ENCODE measurements at places on chromosomes 3 and 15.

DNA sequence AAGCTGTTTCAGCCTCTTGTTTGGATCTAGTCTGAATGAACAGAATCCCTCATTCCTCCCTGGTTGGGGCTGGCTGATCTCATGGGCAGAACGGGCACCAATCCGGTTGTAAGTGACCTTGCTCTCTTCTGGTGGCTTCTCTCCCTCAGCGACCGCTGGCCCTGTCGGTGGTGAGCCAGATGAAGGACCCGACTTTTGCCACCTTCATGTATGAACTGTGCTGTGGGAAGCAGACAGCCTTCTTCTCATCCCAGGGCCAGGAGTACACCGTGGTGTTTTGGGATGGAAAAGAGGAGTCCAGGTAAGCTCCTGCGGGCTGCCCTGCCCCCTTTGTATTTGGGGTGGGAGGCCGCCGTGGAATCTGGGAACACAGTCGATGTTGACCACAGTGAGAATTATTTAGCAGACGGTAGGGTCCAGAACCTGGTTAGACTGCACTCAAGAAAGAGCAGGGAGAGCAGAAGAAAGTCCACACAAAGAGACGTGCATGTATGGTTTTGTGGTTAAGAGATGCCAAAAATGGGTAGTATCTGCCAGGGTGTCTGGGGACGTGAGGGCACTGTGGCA, 138.8 kb downstream of the LRRK1 start:
- no peaks in the 10 kb centered on the region for H3K36me3 ChIP-seq
- no peaks in the 10 kb centered on the region for H3K4me1 ChIP-seq
- DNase-seq: no peak
- H3K27me3 ChIP-seq: no peaks in the 10 kb centered on the region
- no peak overlapping the region for H3K27ac ChIP-seq
- H3K4me3 ChIP-seq: no peak overlapping the region

DNA sequence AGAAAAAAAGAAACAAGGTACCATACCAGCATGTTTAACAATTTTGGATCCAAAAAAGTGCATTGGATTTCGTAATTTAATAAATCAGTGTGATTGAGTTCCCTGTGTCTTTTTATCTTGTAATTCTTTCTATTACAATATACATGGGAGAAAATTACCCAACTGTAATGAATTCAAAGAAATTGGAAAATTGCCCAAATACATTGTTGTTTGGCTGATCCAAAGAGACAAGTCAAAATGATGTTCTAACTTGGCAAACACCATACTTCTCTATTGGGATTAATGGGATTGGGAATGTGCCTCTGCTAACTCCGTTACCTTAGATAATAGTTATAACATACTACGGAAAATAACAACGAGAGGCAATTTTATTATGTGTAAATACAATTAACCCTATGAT, 1097.1 kb downstream of the ROBO1 start:
- peaks cover 22% of the 10 kb centered on the region for H3K4me1 ChIP-seq
- no peak for DNase-seq
- no peaks in the 10 kb centered on the region for H3K36me3 ChIP-seq
- no peak overlapping the region for H3K27ac ChIP-seq

DNA sequence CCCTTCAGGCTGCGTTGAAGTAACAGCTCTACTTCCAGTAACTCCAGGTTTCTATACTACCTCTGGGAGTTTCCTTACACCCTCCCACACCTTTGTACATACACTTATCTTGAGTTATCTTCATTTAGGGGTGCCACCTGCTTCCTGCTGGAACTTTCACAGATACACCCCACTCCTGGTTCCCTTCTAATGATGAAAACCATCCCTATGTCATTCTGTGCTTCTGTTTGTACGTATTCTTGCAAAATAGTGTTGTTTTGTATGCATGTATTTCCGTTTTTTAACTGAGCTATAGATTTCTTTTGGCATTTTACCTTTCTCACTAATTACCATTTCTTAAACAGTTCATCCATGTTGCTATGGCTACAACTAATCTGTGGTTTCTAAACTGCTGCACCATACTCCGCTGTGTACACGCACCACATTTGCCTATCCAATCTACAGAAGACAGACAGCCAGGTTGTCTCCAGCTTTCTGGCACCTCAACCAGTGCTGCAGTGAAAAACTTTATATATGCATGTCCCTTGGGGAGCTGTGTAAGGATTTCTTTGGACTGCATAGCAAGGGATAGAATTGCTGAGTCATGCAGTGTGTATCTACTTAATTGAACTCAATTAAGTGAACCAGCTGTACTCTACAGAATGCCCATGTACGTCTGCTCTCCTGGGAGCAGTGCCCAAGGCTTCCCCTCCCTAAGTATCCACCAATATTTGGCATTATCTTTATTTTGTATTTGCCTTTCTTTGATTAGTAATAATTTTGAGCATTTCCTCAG, 61.4 kb upstream of the ST8SIA2 start:
- no peaks in the 10 kb centered on the region for H3K4me1 ChIP-seq
- H3K4me3 ChIP-seq: no peak overlapping the region
- no peaks in the 10 kb centered on the region for H3K36me3 ChIP-seq
- DNase-seq: no peak
- H3K27ac ChIP-seq: no peak overlapping the region

DNA sequence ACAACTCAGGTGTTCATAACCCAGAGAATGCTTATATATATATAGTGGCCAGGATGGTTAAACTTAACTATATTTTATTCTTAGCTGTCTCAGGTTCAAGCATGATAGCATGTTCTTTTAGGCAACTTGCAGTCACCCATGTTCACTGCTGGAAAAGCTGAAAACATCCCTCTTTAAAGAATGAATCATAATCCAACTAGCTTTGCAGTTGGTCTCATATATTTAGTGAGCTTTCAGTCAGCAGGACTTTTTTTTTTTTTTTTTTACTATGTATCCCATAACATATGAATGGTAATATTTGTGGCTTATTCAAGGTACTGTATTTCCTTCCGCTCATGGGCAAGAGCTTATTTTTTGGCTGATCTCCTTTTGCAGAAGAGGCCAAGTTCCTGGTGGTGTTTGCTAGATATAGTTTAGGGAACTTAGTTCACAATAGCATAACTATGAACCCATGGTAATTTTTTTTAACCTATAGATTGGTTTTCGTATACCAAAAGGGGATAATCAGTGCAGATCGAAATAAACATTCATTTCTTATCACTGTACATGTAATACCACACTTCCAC, 77.6 kb downstream of the CMSS1 start:
- H3K27me3 ChIP-seq: no peaks in the 10 kb centered on the region
- peak overlapping the region; percentile 87 for H3K27ac ChIP-seq
- H3K4me1 ChIP-seq: peaks cover 28% of the 10 kb centered on the region
- H3K36me3 ChIP-seq: no peaks in the 10 kb centered on the region
- no peak overlapping the region for H3K4me3 ChIP-seq

- H3K4me3 ChIP-seq: no peak overlapping the region
- 0 out of 2 replicates have a peak, but pooled peaks cover 5% of the 10 kb centered on the region for H3K36me3 ChIP-seq
- H3K4me1 ChIP-seq: peaks cover 41% of the 10 kb centered on the region
- peak; percentile 87 for DNase-seq
Measured at GRCh38 chr3:49671291-49672288, 2.6 kb upstream of the APEH start.

DNA sequence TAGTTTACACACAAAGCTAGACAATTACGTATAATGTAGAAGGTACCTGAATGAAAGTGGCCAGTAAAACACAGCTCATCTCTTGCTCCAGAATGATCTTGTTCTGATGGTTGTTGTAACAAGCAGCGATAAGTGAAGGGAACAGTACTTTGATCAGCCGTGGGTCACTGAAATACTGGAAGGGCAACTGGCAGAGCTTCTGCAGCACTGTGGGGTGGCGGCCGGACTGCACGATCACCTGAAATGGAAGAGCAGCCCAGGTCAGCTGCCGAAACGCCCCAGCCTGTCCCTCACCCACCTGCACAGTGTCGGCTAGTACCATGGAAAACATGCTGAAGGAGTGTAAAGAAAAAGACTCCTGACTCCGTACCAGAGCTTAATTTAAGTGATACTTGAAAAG, 17.3 kb downstream of the ISL2 start:
- peaks cover 17% of the 10 kb centered on the region for H3K4me1 ChIP-seq
- no peak overlapping the region for H3K27ac ChIP-seq
- DNase-seq: no peak

DNA sequence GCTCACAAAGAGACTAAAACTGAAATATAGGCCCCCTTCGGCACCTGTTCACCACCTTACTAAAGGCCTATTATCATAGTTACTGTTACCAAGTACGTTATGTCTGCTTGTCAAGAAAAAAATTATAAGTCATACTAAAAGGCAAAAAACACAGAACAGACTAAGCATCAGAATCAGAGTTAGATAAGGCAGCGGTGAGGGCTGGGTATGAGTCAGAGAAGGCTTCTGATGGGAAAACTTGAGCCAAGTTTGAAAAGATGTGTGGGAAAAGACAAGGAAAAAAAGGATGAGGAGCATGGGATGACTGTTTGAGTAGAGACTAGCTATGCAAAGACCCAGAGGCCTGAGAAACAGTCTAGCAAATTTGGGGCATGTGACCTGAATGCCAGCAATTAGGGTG, 387.2 kb upstream of the SGO1 start:
- H3K27me3 ChIP-seq: no peaks in the 10 kb centered on the region
- no peak overlapping the region for H3K27ac ChIP-seq
- no peak for DNase-seq
- no peak overlapping the region for H3K4me3 ChIP-seq

DNA sequence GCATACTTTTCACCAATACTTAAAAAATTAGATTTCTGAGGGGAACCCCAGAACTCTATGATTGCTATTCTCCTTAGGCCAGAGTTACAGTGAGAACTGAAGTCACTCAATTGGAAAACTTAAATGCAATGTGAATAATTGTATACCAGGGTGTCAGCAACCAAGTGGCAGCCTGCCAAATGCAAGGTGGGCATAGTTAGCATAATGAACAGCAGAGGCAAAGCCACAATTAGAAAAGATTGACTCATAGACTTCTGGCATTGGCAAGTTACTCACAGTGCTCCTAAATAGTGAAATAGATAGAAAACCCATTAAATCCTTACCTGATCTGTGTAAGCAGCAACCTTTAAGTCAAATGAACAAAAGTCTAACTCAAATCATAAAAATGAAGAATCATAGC, 94.9 kb downstream of the BCHE start:
- no peaks in the 10 kb centered on the region for H3K4me1 ChIP-seq
- H3K36me3 ChIP-seq: no peaks in the 10 kb centered on the region
- no peak overlapping the region for H3K27ac ChIP-seq
- no peaks in the 10 kb centered on the region for H3K27me3 ChIP-seq
- no peak overlapping the region for H3K4me3 ChIP-seq

GRCh38 chr15:52243697-52244555, 51.7 kb downstream of the MYO5C start:
- no peaks in the 10 kb centered on the region for H3K27me3 ChIP-seq
- H3K4me3 ChIP-seq: no peak overlapping the region
- peaks cover 18% of the 10 kb centered on the region for H3K36me3 ChIP-seq
- DNase-seq: no peak
- H3K4me1 ChIP-seq: no peaks in the 10 kb centered on the region
- no peak overlapping the region for H3K27ac ChIP-seq

- H3K27ac ChIP-seq: no peak overlapping the region
- H3K27me3 ChIP-seq: peaks cover 14% of the 10 kb centered on the region
- H3K36me3 ChIP-seq: no peaks in the 10 kb centered on the region
- no peak overlapping the region for H3K4me3 ChIP-seq
- no peak for DNase-seq
- H3K4me1 ChIP-seq: no peaks in the 10 kb centered on the region
Measured at GRCh38 chr3:126158912-126159454, 21.4 kb downstream of the ALDH1L1 start.

- H3K27me3 ChIP-seq: no peaks in the 10 kb centered on the region
- peaks cover 33% of the 10 kb centered on the region for H3K4me1 ChIP-seq
- H3K27ac ChIP-seq: no peak overlapping the region
- DNase-seq: no peak
Measured at GRCh38 chr3:16088496-16088895, 86.0 kb upstream of the GALNT15 start.

DNA sequence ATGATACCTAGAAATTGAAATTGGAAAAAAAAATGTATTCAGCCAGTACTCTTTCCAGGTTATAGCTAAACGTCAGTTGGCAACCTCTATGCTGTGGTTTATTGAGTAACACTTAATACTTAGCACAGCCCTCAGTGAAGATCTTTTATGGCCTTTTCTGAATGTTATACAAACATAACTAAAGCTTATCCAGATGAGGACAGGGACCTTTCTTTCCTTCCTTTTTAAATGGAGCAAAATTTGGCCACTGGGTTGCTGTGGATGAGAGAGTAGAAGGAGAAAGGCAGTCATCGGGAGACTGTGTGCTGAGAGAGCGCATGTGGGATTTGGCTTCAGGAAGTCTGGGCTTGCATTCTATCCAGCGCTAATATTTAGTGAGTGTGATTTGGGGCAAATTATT, 36.1 kb downstream of the IGF1R start:
- DNase-seq: peak; percentile 63
- H3K36me3 ChIP-seq: no peaks in the 10 kb centered on the region
- H3K4me1 ChIP-seq: peaks cover 11% of the 10 kb centered on the region
- no peak overlapping the region for H3K4me3 ChIP-seq

GRCh38 chr3:104436506-104436905, 930.2 kb upstream of the ALCAM start:
- peaks cover 40% of the 10 kb centered on the region for H3K4me1 ChIP-seq
- DNase-seq: no peak
- peak overlapping the region; percentile 65 for H3K4me3 ChIP-seq
- H3K36me3 ChIP-seq: peaks cover 70% of the 10 kb centered on the region

DNA sequence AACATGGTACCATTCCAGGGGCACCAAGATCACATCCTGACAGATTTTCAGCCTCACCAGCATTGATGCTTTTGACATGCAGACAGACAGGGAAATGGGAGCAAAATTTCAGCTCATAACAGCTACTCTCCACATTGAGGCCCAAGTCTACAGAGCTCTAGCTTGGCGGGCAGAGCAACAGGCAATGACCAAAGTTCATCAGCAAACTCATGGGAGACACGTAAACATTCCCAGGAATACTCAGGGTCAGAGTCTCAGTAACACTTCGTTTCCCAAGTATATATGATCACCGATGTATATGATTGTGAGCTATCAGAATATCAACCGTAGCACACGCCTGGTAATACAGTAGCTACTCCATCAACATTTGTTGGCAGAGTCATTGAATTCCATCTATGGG, 59.2 kb upstream of the SLC24A5 start:
- H3K27me3 ChIP-seq: no peaks in the 10 kb centered on the region
- no peak for DNase-seq
- no peak overlapping the region for H3K4me3 ChIP-seq
- no peaks in the 10 kb centered on the region for H3K36me3 ChIP-seq
- H3K27ac ChIP-seq: no peak overlapping the region

DNA sequence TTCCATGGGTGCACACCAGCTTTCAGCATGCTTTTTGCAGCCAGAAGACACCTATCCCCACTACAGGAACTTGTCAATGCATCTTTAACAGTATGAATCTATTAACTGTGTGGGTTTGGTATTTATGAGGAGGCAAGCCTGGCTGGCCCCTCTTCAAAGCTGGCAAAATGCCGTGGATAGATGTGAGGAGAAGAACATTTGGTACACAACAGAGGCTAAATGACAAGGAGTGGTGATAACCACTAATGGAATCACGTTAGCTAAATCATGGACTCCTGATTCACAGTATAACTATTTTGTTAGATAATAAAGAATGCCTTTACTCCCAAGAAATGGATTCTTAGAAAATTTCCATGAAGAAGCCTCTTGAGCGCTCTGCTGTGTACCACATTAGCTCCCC, 187.2 kb downstream of the CLSTN2 start:
- H3K4me1 ChIP-seq: no peaks in the 10 kb centered on the region
- H3K27me3 ChIP-seq: no peaks in the 10 kb centered on the region
- no peak for DNase-seq
- H3K36me3 ChIP-seq: no peaks in the 10 kb centered on the region
- no peak overlapping the region for H3K27ac ChIP-seq
- no peak overlapping the region for H3K4me3 ChIP-seq
